ENCODE measurements at places on chromosomes 6 and 20.

DNA sequence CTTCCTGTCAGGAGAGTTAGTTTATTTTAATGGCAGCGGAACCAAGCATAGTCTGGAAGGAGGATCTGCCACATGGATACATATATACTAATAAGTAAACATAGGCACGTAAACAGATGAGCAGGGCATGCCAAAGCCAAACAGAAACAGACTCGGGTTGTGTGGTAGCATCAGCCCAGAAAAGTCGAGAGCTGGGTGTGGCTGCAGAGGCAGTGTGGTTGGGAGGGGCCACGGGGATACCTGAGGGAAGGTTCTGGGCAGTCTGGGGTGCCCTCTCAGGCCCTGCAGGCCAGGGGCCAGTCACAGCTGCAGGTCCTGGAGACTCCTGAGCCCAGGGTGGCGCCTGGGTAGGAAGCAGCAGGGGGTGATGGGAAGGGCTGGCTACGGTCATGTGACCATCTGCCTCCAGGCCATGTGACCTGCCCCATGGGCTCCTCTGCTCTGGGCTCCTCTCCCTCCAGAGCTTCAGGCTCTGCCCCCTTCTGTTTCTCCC, 42.8 kb upstream of the MRPS10 start:
- DNase-seq = no peak

GRCh38 chr6:74814440-74814839, 391.4 kb downstream of the COL12A1 start:
- no peak for DNase-seq

DNA sequence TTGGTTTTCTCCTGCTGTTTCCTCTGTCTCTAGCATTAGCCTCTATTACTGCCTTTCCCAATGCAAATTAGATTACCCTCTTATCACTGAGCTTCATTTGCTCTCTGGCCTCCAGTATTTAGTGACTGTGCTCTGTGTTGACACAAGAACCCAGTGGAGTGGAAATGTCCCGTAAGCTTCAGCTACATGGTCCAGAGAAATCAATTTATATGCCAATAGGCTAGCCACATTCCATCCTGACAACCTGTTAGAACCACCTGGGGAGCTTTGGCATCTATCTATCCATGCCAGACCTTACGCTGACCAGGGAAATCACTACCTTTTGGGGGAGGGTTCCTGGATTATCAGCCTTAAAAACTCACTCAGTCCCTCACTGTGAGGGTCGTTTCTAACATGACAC, 459.6 kb downstream of the UTRN start:
- no peak for DNase-seq

GRCh38 chr6:15368186-15368585, 122.3 kb downstream of the JARID2 start:
- DNase-seq = no peak

- no peak for DNase-seq
Measured at GRCh38 chr20:49813305-49813974, 812 bp downstream of the SLC9A8 start.

- peak; percentile 48 for DNase-seq
Measured at GRCh38 chr6:81950877-81951276, 198.4 kb upstream of the TENT5A start.

- DNase-seq = no peak
Measured at GRCh38 chr6:28353356-28353755, 3.6 kb downstream of the ZKSCAN3 start.

- no peak for DNase-seq
Measured at GRCh38 chr6:36862848-36863382, 11.7 kb downstream of the PPIL1 start.

GRCh38 chr6:25689966-25690365, 38.0 kb downstream of the SCGN start:
- DNase-seq = no peak

DNA sequence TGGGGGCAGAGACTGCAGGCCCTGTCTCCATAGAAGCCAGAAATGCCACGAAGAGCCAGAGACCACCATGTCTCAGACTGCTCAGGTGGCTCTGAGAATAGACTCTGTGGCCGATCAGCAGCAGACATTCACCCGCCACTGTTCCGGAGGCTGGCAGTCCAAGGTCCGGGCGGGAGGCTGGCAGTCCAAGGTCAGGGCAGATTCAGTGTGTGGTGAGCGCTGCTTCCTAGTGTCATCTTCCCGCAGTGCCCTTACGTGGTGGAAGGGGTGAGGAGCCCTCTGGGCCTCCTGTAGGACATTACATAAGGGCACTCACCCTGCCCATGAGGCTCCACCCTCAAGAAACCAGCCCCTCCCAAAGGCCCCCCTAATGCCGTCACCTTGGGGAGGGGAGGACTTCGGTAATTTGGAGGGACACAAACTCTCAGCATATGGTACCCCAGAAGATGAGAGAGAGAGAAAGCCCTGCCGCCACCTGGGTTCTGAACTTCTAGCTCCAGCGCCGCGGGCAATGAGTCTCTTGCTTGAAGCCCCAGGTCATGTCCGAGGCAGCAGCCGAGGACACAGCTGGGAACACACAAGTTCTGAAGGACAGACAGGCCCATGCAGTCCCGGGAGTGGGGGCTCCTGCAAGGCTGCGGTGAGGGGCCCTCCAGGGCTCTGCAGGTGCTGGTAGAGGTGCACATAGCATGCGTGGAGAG, 36.4 kb downstream of the DACT2 start:
- no peak for DNase-seq

GRCh38 chr6:113856625-113857555, at the start of gene MARCKS:
TSS of gene MARCKS (plus strand) at chr6:113857345. CDS start at chr6:113857746, 401 bp downstream.
- DNase-seq = peak; percentile 93

- no peak for DNase-seq
Measured at GRCh38 chr6:118220429-118221128, 313.5 kb downstream of the SLC35F1 start.

DNA sequence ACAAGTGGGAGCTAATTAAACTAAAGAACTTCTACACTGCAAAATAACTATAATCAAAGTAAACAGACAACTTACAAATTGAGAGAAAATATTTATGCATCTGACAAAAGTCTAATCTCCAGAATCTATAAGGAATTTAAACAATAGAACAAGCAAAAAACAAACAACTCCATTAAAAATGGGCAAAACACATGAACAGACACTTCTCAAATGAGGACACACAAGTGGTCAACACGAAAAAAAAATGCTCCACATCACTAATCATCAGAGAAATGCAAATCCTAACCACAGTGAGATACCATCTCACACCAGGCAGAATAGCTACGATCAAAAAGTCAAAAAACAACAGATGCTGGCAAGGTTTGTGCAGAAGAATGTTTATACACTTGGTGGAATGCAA, 36.2 kb downstream of the STMND1 start:
- DNase-seq = no peak

DNA sequence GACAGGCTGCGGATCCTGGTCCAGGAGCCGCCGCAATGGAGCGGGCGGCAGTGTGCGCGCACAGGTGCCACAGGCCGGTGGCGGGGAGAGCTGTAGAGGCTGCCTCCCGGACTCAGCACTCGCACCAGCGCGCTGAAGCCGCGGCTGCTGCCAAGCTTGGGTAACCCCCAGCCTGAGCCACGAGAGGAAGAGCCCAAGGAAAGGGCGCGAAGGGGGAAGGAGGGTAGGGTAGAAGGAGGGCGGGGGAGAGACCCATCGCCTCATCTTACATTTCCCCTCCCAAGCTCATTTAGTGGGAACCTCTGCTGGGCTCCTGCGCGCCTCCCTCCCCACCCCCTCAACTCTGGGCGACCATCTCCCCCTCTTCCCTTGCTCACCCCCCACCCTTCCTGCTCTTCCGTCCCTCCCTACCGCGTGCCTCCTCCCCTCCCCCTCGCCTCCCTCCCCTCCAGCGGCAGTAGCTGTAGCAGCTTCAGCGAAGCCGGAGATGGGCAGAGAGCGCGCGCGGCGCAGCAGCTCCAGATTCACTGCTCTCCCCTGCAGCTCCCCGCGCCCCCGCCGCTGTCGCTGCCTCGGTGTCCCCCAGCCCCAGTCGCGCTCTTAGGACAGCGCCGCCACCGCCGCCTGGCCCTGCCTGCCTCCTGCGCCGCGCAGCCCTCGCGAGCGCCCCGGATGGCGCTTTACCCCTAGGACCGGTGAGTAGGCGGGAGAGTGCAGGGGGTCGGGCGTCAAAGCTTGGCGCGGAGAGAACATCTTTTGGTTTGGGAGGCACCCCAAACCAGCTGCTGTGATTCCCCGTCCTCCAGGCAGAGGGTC, at the start of gene FUT9:
FUT9 (plus strand) TSS at position 457 of the 816 bp plus-strand sequence. CDS start 187,182 bp downstream, outside the sequence.
- no peak for DNase-seq

GRCh38 chr20:45041464-45042337, 59.2 kb downstream of the KCNS1 start:
- peak; percentile 72 for DNase-seq

DNA sequence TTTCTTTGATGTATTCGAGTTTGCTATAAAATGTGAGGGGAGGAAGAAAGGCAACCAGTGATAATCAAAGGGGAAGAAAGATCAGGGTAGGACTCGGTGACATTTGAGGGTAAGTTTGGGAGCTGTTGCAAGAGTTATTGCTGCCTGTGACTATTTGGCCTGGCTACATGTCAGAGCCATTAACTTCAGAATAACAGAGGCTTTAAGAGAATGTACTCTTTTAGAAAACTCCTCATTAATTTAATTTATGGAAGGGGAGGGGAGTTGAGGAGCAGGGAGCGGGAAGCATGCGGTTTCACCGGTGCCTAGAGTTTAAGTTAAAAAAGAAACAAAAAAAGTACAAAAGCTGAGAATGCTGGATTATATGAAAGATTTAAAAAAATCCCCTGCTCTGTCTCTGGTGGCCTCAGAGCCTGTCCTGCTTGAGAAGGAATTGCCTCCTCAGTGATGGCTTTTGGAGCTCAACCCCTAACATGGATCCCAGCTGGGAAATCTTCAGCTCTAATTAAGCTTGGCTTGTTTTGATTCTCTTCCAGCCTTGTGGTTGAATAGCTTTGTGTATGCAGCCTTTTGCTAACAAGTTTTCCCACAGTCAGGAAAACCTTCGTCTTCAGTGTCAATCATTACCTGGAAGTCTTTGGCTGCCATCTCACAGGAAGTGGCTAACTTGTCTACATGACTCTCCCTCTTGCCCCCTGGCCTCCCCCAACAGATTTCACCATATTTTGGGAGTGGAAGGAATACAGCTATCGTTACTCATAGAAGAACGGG, 238.2 kb downstream of the SOX4 start:
- DNase-seq = no peak

DNA sequence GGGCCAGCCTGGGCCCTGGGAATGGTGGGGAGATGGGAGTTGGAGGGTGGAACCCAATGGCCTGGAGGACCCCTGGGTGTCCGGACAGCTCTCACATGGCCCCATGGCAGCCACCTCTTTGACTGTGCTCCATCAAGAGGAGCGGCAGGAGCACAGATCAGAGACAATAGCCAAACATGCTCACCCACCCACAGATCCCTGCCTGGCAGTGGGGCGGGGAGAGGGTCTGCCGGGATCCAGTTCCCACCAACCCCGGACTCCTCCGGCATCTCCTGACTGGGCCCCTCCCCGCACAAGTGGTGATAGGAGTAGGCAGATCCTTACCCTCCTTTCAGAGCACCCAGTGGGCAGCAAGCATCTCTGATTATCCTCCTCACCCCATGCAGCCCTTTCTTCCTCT, 31.9 kb upstream of the MRPS18A start:
- DNase-seq = no peak

DNA sequence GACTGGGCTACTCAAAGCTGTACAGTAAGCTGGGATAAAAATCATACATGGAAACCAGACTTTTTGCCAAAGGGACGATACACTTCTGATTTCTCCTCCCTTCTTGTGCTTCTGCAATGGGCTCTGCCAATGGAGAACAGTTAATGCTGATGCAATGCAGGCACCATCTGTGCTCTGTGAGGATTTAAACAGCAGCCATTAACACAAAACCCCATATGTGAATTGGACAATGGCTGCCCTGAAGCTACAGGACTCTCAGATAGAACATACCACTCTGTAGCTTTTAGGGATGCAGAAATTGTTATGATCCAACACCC, 71.9 kb downstream of the GJA10 start:
- no peak for DNase-seq

- DNase-seq = no peak
Measured at GRCh38 chr6:110422444-110422822, 7.1 kb upstream of the DDO start.

- no peak for DNase-seq
Measured at GRCh38 chr6:152096863-152097496, 289.5 kb downstream of the ESR1 start.

DNA sequence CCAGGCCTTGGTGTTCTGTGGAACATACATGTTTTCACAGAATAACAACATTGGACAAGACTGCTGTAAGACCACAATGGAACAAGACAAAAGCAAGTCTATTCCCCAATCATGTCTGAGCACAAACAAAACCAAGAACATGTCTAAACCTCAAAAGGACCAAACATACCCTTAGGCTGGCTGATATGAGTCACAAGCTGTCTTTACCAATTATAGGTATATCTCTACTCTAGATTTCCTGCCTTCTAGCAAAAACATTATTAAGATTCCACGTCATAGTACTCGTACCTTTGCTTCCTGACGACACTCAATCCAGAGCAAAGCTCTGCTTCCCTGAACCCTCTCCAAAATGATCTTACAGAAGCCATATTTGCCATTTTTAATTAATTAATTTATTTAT, 15.4 kb upstream of the L3MBTL1 start:
- no peak for DNase-seq

DNA sequence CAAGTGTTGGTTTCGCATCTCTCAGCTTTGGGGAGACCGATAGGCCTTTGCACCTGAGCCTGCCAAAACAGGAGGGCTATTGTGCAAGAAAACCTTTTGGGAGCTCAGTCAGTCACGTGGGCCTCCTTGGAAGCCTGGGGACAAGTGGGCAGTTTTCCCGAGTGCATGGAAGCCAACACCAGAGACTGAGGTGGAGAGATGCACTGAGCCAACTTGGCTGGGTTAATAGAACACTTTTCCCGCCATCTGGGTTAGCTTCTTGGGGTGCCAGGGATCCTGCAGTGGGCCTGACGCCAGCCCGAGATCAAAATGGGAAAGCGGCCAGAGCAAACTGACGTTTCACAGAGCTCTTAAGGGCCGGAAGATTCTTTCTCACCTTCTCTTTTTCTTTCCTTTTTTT, 2.8 kb upstream of the OOEP start:
- no peak for DNase-seq

- DNase-seq = no peak
Measured at GRCh38 chr6:5606546-5606945, 345.2 kb downstream of the FARS2 start.

GRCh38 chr20:15374682-15375081, 1037.3 kb upstream of the FLRT3 start:
- no peak for DNase-seq

GRCh38 chr6:83417880-83418663, 12.8 kb downstream of the ME1 start:
- no peak for DNase-seq

DNA sequence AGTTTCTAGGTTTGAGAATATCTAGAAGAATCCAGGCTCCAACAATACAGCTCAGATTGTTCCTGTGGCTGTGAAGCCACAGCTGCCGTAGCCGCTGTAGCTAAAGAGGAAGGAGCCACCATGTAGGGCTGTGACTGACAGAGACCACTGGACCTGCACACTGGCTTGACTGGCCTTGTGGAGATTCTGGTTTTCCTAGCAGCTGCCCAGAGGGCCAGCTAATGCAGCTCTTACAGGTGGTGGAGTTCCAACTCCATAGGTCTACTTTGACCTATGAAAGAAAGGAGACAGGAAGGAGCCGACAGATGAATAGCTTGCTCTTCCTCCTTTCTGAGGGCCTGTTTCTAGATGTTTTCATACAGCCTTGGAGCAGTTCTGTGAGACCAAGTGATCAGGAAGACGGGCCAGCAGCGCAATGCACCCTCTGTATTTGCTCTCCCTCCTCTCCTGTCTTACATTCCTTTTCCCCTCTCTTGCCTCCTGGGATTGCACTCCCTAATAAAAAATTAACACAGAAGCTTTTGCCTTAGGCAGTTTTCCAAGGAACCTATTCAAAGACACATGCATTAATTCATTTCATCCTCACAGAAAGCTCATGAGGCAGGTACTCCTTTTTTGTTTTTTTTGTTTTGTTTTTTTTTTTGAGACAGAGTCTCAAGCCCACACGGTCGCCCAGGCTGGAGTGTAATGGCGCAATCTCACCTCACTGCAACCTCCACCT, 51.8 kb upstream of the MYB start:
- DNase-seq = no peak

Data from kidney capillary endothelial cell (primary cell).